Activated effector memory CD4-positive, alpha-beta T cell treated with anti-CD3 and anti-CD28 coated beads, Interleukin-2, amount 50 U/mL, for 16 hours (primary cell): ENCODE measurements at places on chromosomes 5 and 9.
A peak's percentile ranks its signal among the peaks of the same experiment; 100 is the strongest.

- peak; percentile 66 for DNase-seq
Observed at GRCh38 chr5:141958113-141958512, at the start of gene PCDH12. Gene PCDH12 (minus strand): TSS chr5:141958202. CDS start chr5:141957851, 351 bp downstream.

DNA sequence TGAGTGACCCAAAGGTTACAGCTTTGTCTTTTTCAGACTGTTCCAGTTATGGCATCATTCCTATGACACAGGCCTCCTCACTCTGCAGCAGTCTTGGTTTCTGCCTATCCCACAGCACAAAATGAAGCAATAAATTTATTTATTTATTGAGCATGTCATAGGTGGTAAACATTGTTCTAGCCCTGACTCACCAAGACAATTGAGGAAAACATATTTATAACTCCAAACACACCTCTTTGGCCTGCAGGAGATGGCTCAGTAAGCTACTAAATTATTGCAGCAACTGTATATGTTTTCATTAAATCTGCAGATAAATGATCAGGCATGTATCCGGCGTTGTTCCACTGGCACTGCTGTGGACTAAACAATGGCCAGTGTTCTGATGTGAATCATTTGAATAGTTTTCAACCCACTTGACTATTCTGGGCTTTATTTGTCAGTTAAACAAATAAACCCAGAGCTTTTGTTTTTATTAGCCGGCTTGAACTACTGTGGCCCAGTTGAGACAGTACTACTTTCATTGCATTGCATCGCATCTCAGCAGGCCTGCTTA lies 83.2 kb downstream of the FOXD1 start:
- no peak for DNase-seq

DNA sequence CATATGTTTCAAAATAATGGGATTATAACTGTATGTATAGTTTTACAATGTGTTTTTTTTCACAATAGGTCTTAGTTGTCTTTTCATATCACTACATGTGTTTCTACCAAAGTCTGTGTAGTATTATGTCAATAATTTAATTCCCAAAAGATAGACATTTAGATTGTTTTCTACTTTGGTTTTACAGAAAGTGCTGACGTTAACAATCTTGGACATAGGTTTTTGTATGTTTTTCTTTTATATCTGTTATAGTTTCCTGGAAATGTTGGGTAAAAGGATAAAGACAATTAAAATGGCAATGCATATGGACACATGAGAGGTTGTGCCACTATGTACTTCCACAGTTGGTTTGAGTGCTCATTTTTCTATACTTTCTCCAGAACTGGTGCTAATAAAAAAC lies 15.2 kb downstream of the TMEFF1 start:
- no peak for DNase-seq

GRCh38 chr5:116009806-116010205 lies 22.5 kb upstream of the ARL14EPL start:
- DNase-seq: no peak

GRCh38 chr9:98081477-98082219 lies 25.1 kb downstream of the NANS start:
- DNase-seq: peak; percentile 75

DNA sequence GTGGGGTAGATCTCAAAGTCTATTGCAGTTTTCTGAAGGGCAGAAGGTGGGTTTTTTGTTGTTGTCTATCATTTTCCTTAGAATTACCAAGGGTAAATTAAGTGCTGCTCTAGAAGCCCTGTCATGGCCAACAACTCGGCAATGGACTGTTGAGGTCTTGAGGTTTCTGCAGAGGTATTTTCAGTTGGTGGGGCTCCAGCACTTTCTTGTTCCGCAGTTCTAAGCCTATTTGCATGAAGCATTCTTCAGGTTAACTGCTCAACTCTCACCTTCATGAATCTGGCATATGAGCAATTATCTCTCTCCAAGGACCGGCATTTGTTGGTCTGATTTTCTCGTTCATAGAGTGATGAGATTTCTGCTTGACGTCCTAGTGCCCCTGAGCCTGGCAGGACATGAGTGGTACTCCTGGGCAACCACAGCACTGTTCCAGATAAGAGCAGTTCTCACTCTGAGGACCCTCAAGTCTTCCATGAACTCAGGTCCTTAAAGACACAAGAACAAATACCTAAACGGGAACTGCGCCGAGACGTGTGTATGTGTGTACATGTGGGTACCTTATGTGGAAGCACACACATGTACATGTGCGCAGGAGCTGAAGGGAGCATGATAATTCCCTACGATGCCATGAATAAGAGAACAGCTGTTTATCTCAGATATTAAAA lies 544.5 kb downstream of the CSNK1G3 start:
- no peak for DNase-seq

- DNase-seq: no peak
Observed at GRCh38 chr9:123350590-123351310, 5.2 kb upstream of the CRB2 start.

- no peak for DNase-seq
Observed at GRCh38 chr5:127337876-127338275, 47.3 kb downstream of the MEGF10 start.

DNA sequence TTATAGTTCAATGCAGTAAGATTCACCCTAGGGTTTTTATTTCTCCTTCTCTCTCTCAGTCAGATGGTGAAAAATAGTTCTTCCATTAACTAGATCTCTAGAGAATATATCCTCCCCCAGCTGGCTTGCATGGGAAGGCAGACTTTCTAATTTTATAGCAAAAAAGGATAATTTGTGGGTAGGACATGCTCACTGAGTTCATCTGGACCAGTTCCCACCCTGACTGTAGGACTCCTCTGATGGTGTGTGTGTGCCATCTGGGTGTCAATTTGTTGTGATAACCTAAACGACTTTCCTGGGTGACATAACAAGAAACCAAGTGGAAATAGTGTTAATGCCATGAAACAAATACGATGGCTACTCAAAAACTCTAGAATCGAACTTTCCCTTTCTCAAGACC lies 44.9 kb downstream of the APBA1 start:
- DNase-seq: no peak

- DNase-seq: no peak
Observed at GRCh38 chr9:94086486-94087345, 2.5 kb downstream of the PTPDC1 start.

GRCh38 chr5:157516006-157516405 lies 56.0 kb downstream of the NIPAL4 start:
- DNase-seq: no peak

- DNase-seq: no peak
Observed at GRCh38 chr5:5218396-5218795, 78.3 kb downstream of the ADAMTS16 start.

GRCh38 chr9:83242066-83242465 lies 179.1 kb upstream of the RASEF start:
- no peak for DNase-seq

GRCh38 chr9:127855522-127855921 lies 1.1 kb upstream of the ENG start:
- no peak for DNase-seq

DNA sequence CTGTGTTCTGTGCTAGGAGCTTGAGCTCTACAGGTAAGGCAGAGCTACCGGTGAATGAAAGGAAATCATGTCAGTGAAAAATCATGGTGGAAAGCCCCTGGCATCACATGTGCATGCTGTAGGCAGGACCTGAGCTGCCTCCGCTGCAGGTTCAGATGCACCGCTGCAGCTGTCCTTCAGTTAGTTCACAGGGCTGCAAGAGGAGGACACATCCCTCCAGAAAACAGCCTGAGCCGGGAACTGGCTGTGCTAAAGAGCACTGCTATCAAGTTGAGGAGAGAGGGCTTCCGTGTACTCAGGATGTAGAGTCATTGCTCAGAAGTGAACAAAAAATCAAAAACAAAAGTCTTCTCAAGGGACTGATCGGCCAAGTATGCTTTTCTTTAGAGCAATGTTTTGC lies 138.6 kb downstream of the ERCC6L2 start:
- DNase-seq: peak; percentile 79

DNA sequence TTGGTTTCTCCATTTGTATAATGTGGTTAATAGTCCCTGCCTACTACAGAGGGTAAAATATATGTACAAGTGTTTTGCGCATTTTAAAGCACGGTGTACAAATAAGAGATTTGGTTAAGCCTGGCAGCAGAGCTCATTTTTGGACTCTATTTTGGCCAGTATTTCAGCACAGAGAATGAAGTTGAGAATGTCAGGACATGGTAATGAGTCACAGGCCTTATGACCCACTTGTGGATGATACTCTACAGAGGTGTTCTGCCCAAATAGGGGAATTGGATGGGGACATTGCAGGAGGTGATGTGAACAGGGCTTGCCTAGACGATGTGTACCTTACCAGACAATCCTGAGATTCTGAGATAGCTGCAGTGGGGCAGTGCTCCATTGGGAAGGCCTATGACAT lies 50.6 kb downstream of the MELK start:
- no peak for DNase-seq

DNA sequence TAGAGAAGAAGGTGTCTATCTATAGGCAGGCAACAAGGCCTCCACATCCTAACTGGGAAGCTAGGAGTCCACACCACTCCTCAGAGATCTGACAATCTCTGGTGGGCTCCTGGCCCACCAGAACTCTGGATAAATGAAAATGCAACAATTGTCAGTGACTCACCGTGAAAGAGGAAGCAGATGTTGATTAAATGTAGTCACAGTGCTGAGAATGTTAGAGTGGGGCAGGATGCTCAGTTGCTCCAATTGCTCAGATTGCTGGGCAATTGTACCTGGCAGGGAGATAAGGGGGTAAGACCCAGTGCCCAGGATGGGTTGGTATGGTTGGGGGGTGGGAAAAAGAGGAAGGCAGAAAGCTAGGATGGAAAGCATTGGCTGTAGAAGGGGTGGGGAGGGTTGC lies 4.3 kb downstream of the CCL19 start:
- no peak for DNase-seq

GRCh38 chr9:6827439-6828145 lies 69.8 kb downstream of the KDM4C start:
- no peak for DNase-seq

DNA sequence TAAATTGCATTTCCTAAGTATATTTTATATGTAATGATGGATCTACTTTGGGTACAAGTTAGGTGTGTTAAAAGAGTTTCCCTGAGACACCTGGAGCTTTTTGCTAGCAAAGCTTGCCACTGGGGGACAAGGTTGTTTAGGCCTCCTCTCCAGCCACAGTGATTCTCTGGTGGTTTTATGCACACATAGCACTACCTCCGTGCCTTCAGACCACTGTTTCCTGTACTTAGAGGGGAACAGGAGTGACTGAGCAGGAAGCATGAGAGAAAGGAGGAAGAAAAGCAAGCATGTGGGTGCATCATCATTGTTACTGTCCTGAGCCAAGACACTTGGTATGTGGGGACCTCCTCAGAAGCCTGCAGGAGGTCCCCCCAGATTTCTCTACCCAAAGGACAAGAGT lies 272.1 kb downstream of the RASEF start:
- no peak for DNase-seq

DNA sequence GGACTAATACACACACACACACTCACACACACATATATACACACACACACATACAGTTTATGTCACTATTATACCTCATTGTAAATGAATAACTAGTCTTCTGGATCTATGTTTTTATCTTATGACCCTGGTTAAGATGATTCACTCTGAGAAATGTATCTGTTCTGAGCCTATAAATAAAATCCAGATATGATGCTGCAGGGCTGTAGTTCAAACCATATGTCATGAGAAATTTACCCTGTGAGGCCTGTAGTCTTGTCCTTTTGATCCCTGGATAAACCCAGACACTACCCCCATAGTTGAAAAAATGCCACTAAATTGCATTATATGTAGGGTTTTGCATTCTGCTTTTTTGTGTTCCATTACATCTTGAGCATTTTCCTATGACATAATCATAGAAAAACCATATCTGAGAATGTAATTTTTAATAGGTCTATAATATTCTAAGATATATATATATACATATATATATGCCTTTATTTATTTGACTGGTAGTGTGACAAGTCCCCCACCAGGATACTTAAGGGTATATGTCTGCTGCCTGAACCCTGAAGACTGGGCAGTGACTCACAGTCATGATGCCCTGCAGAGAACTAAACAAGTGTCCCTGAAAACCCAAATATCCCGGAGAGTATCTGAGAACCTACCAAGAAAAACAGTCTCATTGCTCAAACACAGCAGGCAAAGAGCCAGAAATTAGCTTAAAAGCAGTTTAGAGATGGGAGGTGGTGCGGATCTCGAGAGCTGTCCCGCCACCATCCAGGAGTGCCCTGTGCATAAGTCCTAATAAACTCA lies 18.4 kb upstream of the ALDOB start:
- no peak for DNase-seq

DNA sequence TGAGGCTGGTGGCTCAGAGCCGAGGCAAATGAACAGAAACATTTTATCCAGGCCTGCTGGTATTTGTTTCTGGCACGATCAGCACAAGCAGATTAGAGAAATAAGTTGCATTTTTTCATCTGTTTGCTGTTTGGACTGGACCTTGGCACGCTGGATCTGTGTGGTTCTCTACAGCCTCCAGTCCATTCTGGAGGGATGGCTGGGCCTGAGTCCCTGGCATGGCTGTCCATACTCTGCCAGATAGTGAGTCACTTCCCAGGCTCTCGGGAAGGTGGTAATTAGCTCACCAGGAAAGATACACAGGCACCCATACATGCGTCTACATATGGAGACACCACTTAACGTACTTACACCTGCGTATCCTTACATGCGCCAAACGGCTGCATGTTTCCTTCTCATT lies 78.6 kb downstream of the SPRY4 start:
- no peak for DNase-seq
